ENCODE measurements at places on chromosomes 7 and 10. TPM values are rescaled to one million over a fixed set of nuclear protein-coding genes. Genes with fewer than 3 reads are reported as not detected.
A peak's percentile ranks its signal among the peaks of the same experiment; 100 is the strongest.

DNA sequence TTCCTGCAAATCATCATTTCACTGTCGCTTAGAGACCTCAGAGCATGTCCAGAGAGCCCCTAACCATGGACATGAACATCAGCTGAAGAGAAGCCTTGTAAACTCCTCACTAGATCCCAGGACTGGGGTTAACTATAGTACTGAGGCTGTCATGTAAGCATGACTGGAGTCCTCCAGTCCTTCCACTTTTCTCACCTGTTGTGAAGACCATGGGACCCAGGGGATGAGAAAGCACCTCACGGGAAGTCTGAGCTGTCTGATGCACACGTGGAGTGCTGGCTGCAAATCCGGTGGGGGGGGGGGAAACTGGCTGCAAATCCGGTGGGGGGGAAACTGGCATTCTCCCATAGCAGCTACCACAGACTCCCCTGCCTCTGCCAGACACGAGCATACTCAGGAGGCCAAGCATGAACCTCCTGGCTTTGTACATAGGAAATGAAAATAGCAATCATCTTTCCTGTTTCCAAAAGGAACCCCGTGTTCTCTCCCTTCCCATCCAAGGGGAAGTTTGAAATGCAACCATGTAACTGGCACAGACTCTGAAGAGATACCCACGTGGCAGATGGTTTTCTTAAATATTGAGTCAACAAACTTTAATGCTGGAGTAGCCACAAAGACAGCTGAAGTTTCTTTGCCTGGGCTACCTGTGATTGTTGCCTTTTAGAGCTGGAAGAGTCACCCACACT, 261.4 kb downstream of the ZMYND11 start:
- H3K4me3 ChIP-seq, result no peak overlapping the region
- DNase-seq, result no peak
- H3K36me3 ChIP-seq, result no peaks in the 10 kb centered on the region
- no peaks in the 10 kb centered on the region for H3K4me1 ChIP-seq
- H3K27me3 ChIP-seq, result no peaks in the 10 kb centered on the region

DNA sequence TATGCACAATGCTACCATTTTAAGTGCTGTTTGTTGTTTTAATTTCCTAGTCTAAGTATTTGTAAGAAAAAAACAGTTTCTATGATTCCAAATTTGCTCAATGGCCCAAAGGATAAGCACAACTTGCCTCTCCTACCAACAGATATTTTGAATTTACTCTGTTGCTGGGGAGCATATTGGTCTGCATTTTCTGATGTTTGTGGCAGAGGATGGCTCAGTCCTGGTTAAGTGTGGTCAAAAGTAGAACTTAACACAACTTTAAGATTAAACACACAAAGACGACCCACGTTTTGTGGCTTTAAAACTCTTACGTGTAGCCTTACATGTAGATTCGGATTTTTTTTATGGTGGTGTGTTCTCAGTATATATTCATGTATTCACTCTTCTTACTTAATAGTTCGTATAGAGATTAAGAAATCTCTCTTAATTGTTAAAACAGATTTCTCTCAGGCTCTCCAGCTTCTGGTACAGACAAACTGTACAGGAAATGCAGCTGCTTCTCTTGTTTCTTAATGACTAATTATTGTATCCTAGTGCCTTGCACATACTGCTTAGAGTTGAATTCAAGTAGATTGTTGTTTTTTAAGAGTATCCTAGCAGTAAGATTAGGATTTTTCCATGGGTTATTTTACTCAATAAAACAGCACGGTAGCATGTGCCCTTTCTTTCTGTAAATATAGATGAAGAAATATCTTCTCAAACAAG, 86.2 kb downstream of the GPR85 start:
- H3K4me1 ChIP-seq, result no peaks in the 10 kb centered on the region
- DNase-seq, result no peak
- no peak overlapping the region for H3K4me3 ChIP-seq
- H3K36me3 ChIP-seq, result no peaks in the 10 kb centered on the region

DNA sequence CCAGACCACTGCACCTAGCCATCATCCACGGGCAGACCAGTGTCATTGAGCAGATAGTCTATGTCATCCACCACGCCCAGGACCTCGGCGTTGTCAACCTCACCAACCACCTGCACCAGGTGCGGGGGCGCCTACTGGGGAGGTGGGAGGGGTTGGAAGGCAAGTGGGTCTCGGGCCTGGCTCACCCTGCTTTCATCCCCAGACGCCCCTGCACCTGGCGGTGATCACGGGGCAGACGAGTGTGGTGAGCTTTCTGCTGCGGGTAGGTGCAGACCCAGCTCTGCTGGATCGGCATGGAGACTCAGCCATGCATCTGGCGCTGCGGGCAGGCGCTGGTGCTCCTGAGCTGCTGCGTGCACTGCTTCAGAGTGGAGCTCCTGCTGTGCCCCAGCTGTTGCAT, 4.6 kb downstream of the NFKB2 start:
- H3K4me3 ChIP-seq, result peak overlapping the region; percentile 62
- peaks cover 32% of the 10 kb centered on the region for H3K36me3 ChIP-seq
- peaks cover 41% of the 10 kb centered on the region for H3K4me1 ChIP-seq
- no peaks in the 10 kb centered on the region for H3K27me3 ChIP-seq
- no peak for DNase-seq

DNA sequence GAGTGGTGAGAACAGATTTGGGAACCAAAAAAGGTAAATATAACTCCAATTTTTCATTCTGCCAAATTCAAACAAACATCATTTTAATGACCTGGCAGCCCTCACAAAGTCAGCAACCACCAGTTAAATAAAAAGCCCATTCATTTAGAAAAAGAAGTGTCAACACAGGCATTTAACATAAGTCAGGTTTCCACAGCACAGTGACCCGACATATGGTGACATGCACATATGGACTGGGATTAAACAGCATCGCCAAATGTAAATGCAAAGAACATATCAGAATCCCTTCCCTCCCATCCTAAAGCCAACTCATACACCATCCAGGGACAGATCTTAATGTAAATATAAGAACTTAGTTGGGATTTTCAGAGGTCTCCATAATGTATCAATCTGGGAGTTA, 293.2 kb downstream of the FGFR2 start:
- H3K27ac ChIP-seq, result no peak overlapping the region
- no peak for DNase-seq
- H3K27me3 ChIP-seq, result no peaks in the 10 kb centered on the region
- no peaks in the 10 kb centered on the region for H3K4me1 ChIP-seq
- no peak overlapping the region for H3K4me3 ChIP-seq

- H3K27me3 ChIP-seq, result peaks cover 5% of the 10 kb centered on the region
- DNase-seq, result no peak
- no peaks in the 10 kb centered on the region for H3K36me3 ChIP-seq
- H3K4me3 ChIP-seq, result no peak overlapping the region
- H3K4me1 ChIP-seq, result no peaks in the 10 kb centered on the region
These were observed 128.0 kb downstream of the NRCAM start for GRCh38 chr7:108328174-108328651.

DNA sequence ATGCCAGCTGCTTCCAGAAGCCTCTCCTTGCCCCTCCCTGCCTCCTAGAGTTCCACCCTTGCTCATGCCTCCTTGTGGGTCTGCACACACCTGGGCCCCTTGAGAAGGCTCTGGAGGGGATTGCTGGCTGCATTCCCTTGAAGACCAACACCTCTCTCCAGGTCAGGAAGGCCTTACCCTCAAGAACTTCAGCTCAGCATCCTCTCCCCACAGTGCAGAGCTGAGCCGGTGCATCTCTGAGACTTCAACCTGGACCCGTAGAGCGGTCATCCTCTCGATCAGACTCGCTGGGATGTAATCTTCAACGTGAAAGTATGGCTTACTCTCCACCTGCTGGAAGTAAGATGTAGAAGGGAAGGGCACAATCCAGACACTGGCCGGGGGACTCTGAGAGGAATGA, 62.7 kb downstream of the FRMPD2 start:
- DNase-seq, result no peak
- no peak overlapping the region for H3K4me3 ChIP-seq
- peaks cover 5% of the 10 kb centered on the region for H3K27me3 ChIP-seq
- H3K36me3 ChIP-seq, result no peaks in the 10 kb centered on the region
- no peak overlapping the region for H3K27ac ChIP-seq

- H3K27ac ChIP-seq, result no peak overlapping the region
- no peak for DNase-seq
- no peak overlapping the region for H3K4me3 ChIP-seq
- no peaks in the 10 kb centered on the region for H3K27me3 ChIP-seq
- H3K36me3 ChIP-seq, result peaks cover 48% of the 10 kb centered on the region
- peaks cover 2% of the 10 kb centered on the region for H3K4me1 ChIP-seq
These were observed 9.3 kb downstream of the YKT6 start for GRCh38 chr7:44210107-44210506.

GRCh38 chr7:93958216-93958615, 36.7 kb downstream of the GNG11 start:
- H3K27me3 ChIP-seq, result no peaks in the 10 kb centered on the region
- H3K4me1 ChIP-seq, result no peaks in the 10 kb centered on the region
- H3K4me3 ChIP-seq, result no peak overlapping the region
- DNase-seq, result no peak

DNA sequence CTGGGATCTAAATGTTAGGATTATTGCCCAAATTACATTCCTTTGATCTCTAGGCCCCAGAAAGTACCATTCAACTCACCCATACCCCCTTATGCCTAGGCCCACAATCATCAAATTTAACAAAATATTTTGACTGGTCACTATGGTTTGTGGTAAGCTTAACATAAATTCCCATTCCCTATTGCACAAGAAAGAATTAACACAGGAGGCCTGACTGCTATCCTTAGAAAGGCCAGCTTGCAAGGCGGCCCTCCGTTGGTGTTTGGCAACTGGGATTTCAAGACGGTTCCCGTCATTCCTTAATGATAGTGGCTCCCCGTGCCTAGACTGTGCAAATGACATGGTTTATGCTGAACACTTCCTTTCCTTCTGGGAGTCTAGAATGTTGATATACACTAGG, 29.6 kb downstream of the ARHGAP21 start:
- no peak for DNase-seq
- no peaks in the 10 kb centered on the region for H3K36me3 ChIP-seq
- no peak overlapping the region for H3K4me3 ChIP-seq
- no peak overlapping the region for H3K27ac ChIP-seq
- no peaks in the 10 kb centered on the region for H3K4me1 ChIP-seq

GRCh38 chr7:45469103-45469502, 105.1 kb upstream of the ADCY1 start:
- no peak overlapping the region for H3K4me3 ChIP-seq
- DNase-seq, result no peak
- peaks cover 7% of the 10 kb centered on the region for H3K27me3 ChIP-seq
- no peak overlapping the region for H3K27ac ChIP-seq
- no peaks in the 10 kb centered on the region for H3K4me1 ChIP-seq

DNA sequence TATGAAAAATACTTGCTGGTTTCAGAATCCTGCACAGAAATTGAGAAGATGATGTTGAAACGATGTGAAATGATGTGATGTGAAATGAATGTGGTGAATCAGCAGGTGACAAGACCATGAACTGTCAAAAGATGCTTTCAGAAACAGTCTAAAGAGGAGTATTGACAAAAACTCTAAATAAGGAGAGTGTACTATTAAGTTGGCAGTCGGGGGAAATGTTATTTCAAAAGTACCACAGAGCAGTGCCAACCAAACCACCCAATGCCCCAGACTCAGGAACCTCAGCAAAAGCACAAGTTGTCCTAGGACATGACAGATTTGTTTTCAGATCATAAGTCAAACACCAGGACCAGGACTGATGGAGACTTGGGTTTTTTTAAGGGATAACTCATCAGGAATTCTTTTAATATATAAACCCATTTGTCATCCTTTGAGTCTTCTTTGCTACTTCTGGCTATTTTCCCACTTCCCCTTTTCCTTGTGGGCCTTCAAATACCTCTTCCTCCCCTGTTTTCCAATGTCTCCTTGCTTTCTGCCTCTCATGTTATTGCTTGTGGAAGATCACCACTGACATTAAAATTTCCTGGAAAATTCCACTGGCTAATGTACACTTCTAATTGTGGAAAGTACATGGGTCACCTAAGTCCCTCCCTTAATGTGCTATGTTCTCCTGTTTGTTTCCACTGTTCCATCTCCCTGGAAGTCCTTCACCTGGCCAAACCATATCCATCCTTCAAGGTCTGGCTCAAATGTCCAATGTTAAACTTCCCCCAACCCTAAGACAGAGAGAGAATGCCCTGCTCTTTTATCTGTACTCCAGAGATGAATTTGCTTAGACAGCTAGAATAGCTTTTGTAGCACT, 10.2 kb upstream of the PPP1R3C start:
- H3K4me3 ChIP-seq, result no peak overlapping the region
- peaks cover 41% of the 10 kb centered on the region for H3K27me3 ChIP-seq
- no peak for DNase-seq
- H3K4me1 ChIP-seq, result no peaks in the 10 kb centered on the region

GRCh38 chr7:29100924-29101323, 45.4 kb downstream of the CPVL start:
- H3K36me3 ChIP-seq, result no peaks in the 10 kb centered on the region
- H3K27me3 ChIP-seq, result no peaks in the 10 kb centered on the region
- H3K27ac ChIP-seq, result no peak overlapping the region
- DNase-seq, result no peak

GRCh38 chr10:33052915-33053810, 95.1 kb upstream of the ITGB1 start:
- H3K27me3 ChIP-seq, result peaks cover 10% of the 10 kb centered on the region
- H3K36me3 ChIP-seq, result no peaks in the 10 kb centered on the region
- peaks cover 4% of the 10 kb centered on the region for H3K4me1 ChIP-seq
- no peak overlapping the region for H3K4me3 ChIP-seq

DNA sequence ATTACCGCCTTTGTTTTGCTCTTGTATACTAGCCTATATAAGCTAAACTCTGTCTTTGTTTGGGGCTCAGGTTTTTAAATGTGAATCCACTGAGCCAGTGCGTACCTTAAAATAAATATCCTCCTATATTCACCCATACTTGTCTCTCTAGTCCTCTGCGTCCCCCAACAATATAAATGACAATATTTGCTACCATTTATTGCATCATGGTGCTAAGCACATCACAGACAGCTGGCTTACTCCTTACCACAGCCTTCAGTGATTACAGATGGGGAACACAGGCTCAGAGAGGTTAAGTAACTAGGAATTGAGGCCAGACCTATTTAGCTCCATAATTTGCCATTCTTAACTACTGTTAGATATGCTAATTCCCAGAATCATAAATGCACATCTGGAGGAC, 3.4 kb upstream of the ADCK2 start:
- H3K4me3 ChIP-seq, result no peak overlapping the region
- peaks cover 22% of the 10 kb centered on the region for H3K4me1 ChIP-seq
- H3K27me3 ChIP-seq, result peaks cover 15% of the 10 kb centered on the region
- no peak overlapping the region for H3K27ac ChIP-seq

GRCh38 chr10:51007781-51008180, 66.5 kb upstream of the PRKG1 start:
- DNase-seq, result no peak
- no peak overlapping the region for H3K27ac ChIP-seq
- peaks cover 4% of the 10 kb centered on the region for H3K27me3 ChIP-seq
- H3K36me3 ChIP-seq, result no peaks in the 10 kb centered on the region

DNA sequence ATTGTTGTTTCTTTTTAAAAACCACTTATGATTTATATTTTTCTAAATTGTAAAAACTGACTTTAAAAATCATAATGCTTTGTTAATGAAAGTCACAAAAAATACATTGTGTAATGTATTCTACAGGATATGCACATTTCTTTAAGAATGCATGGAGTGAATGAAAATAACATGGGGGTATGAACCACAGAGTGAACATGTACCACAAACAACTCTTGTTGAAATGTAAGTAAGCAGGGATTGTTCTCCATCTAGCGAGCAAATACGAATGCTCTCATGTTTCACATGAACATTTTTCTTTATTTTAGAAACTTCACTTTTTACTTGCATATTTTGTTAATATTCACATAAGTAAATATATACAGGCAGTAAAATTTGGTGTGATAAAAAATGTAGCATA, 35.6 kb upstream of the LAMB4 start:
- no peaks in the 10 kb centered on the region for H3K36me3 ChIP-seq
- H3K4me3 ChIP-seq, result no peak overlapping the region

ACSM6 gene
- total RNA-seq, result not detected

KIF11 gene
- total RNA-seq, result 89.8 TPM

ZNF248 gene
- total RNA-seq, result 9.0 TPM

CYP2C19 gene
- not detected for total RNA-seq

NEUROD6 gene
- total RNA-seq, result not detected

WNT2 gene
- not detected for total RNA-seq

CHCHD2 gene
- 375 TPM for total RNA-seq
